ENCODE measurements at places on chromosomes 2 and 18. TPM values are rescaled to one million over a fixed set of nuclear protein-coding genes. Genes with fewer than 3 reads are reported as not detected.

The SLC40A1 gene
- 3.3 TPM for total RNA-seq

The GATA6 gene
- 7.7 TPM for total RNA-seq

The RALB gene
- 67.4 TPM for total RNA-seq

The OSBPL6 gene
- 0.22 TPM for total RNA-seq

The ATOH8 gene
- total RNA-seq, result 10.9 TPM

The ALPI gene
- total RNA-seq, result not detected

The RPRM gene
- total RNA-seq, result not detected

The VAMP8 gene
- 14.0 TPM for total RNA-seq

The TCF23 gene
- not detected for total RNA-seq

The LCT gene
- total RNA-seq, result not detected

The CACNB4 gene
- under 0.01 TPM for total RNA-seq

The INO80B gene
- total RNA-seq, result 19.3 TPM

The SKOR2 gene
- total RNA-seq, result not detected

The PTGR3 gene
- 8.3 TPM for total RNA-seq

The BOK gene
- 37.4 TPM for total RNA-seq

The SPIRE1 gene
- 30.6 TPM for total RNA-seq

The UGT1A4 gene
- not detected for total RNA-seq

The C2orf66 gene
- not detected for total RNA-seq
